DMS 273 treated with DMSO at 0.1 percent for 48 hours (cell line): ENCODE measurements at places on chromosomes 1 and 21.
A peak's percentile ranks its signal among the peaks of the same experiment; 100 is the strongest.

DNA sequence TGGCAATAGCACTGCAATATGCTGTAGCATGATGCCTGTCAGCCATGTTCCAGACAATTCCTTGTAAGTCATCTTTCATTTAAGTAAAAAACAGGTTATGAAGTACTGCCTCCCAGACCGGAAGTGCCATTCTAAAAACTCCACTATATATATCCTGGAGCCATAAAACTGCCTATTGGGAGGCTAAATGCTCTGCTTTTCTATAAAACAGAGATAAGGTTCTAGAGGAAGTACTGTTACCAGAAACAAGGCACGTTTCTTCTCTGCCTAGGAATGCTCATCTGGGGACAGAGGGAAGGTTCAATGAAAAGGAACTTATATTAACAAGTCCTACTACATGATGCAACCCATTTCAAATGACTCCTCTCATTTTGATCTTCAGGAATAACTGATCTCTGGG is 66.8 kb downstream of the GPR137B start:
- DNase-seq, result no peak

- DNase-seq, result no peak
Observed at GRCh38 chr1:158248771-158249170, 5.5 kb upstream of the CD1A start.

- peak; percentile 67 for DNase-seq
Observed at GRCh38 chr1:219528633-219529032, 84.3 kb downstream of the ZC3H11B start.

DNA sequence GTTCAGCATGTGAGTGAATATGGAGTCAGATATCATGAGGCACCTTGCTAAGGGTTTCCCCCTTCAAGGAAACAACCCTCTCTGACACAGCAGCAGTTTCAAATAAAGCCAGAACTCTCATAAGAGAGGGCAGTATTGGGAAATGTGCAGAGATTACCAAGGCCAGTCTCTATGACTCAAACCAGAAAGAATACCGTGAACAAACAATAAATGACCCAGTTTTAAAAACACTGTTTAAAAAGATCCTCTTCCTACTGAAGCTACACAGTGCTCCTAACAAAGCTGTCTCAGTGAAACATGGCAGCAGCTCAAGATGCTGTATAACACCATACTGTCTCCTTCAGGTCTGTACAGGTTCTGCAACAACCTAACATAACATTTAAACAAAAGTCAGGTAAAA is 102.6 kb downstream of the KIAA0319L start:
- no peak for DNase-seq

DNA sequence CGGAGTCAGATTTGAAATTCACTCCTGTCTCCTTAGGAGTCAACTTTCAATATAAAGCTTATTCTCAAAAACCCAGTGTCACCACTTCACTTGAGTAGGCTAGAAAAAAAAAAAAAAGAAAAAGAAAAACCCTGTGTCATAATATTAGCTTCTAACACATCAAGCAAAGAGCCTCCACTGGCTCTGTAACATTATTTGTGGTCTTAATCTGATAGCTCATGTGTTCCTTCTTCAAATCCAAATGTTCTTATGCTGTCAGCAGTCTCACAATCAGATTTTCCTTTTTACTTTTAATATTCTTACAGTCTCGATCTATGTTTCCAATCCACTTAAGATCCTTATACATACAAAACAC is 26.1 kb upstream of the PSMG1 start:
- DNase-seq, result no peak

DNA sequence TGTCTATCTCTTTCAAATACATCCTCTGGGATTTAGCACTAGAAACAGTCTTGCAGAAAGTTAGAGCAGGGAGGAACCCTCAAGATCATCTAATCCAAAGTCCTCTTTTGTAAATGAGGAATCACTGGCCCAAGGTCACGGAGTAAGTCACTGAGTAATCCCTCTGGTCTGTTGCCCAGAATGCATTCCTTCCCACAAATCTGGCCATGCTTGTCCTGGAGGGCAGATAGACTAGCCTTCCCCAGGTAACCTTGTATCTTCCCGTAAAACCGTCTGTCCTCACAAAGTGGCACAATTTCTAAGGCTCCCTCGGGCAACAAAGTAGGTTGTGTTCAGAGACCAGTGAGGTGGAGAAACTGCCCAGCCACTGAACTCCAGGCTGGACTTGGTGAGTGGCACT is 46.2 kb downstream of the DDR2 start:
- no peak for DNase-seq
